ENCODE measurements at places on chromosomes 1 and 21.

- no peak for DNase-seq
Measured at GRCh38 chr1:23354245-23354644, 10.2 kb upstream of the HNRNPR start.

GRCh38 chr1:171248841-171249240 is 547 bp downstream of the FMO1 start:
- DNase-seq = no peak

GRCh38 chr1:25544243-25544764 is 898 bp downstream of the LDLRAP1 start:
- no peak for DNase-seq

GRCh38 chr1:27318136-27318535 is 3.8 kb upstream of the TMEM222 start:
- DNase-seq = no peak

DNA sequence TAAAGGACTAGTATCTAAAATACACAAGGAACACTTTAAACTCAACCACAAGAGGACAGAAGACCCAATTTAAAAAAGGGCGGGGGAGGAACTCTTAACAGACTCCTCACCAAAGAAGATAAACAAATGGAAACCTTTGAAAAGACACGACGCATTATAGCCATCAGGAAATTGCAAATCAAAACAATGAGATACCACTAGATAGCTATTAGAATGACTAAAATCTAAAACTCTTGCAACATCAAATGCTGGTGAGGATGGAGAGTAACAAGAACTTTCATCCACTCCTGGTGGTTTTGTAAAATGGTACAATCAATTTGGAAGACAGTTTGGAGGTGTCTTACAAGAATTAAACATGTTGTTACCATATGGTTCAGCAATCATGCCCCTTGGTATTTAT is 708.2 kb downstream of the BRINP3 start:
- no peak for DNase-seq

GRCh38 chr1:34127006-34128000 is 37.7 kb downstream of the CSMD2 start:
- DNase-seq = no peak

DNA sequence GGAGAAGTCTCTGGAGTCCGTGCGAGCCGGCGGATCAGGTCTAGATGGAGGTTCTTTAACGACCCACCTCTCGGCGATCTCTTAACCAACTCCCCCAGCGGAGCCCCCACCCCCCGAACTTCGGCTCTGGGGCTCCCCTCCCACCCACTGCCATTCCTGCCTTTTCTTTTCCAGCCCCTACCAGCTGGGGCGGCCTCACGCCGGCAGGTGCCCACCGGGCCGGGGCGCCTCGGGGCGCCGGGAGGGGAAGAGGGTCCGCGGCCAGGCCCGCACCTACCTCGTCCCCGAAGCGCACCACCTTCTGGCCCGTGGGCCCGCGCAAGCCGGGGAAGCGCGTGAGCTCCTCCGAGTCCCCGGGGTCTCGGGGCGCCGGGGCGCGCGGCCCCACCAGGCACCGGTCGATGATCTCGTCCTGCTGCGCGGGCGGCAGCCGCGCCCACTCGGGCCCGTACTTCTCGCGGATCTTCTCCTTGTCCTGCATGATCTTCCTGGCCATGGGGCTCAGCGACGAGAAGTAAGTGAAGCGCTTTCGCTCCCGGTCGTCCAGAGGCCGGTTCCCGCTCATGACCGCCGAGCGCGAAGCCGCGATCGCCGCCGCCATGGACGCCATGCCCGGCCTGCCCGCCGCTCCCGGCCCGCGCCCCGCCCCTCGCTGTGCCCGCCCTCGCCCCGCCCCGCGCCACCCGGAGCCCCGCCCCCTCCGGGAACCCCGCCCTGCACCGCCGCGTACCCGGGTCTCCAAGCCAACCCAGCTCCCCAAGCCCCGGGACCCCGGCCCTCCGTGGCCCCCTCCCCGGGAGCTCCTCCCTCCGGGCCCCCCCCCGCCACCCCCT is at the start of gene C1orf198:
Gene C1orf198, minus strand, starts transcription at position 619 of the 833 bp plus-strand sequence. Its CDS starts 9 bp downstream, at position 610.
- DNase-seq = peak; percentile 59

DNA sequence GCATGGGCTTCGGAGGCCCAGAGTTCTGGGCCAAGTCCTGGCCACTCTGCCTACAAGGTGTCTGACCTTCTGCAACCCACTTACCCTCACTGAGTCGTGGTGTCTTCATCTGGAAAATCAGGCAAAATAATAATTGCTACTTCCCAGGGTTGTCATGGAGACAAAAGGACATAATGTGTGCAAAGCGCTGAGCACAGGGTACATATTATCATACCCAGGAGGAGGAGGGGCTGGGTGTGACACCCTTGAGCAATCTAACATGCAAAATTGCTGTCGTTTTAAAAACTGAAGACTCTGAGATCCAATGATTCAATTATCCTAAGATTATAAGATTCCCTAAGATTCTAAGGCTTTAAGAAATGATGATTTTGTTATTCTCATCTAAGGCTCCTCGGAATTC is 459.5 kb downstream of the PTPRU start:
- DNase-seq = no peak

DNA sequence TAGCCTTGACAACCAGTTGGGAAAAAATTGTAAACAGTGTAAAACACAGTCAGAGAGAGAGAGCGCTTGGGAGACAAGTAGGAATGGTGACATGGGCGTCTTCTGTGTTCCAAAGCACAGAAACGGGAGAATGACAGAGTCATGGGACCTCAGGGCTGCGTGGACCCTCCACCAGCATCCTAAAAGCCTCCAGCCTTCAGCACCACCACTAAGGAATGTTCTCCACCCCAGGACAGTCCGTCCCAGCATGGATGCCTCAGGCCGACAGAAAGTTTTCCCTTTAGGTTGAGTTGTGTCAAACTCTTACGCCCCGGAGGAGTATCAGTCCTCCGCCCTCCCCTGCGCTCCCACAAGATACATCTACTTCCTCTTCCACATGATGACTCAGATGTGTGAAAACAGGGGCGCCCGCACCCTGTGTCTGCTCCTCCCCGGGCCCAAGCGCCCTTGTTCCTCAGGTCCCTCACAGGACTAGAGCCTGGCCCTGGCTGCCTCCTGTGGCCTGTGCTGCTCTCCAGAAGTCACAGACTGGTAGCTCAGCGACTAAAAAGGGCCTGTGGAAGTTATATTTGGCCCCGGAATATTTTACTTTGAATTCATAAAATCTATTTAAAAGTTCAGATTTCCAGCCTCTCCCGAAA is 63.9 kb upstream of the EFHD2 start:
- DNase-seq = peak; percentile 38

DNA sequence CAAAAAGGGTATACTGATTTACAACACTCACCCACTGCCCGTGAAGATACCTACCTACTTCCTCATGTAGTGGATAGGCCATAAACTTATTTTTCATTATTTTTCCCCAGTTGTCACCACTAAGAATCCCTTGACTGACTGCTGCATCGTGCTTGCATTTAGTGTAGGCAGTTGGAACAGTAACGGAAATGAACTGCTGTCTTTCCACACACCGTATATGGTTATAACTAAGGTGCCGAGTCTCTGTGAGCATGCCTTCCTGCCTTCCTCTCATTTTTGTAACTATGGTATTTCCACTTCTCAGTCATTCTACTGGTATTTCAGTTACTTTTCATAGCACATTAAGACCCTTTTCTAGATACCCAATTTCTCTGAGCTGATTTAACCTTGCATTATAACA is 36.4 kb downstream of the SLC35F3 start:
- no peak for DNase-seq

DNA sequence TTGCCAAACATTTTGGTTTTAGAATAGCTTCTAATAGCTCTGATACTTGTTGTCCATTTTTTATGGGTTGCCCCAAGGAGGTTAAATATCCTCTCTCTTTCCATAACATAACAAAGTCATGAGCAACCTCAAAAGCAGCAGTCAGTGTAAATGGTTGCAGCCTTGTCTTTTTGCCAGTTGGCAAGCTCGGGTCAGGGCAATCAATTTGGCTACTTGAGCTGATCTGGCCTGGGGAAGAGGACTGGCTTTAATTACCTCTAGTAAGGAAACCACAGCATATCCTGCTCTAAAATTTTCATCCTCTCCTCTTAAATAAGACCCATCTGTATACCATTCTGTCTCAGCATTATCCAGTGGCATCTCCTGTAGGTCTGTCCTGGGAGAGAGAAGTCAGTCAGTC is 21.2 kb upstream of the FMO4 start:
- no peak for DNase-seq

GRCh38 chr1:108643492-108644335 is 17.2 kb downstream of the HENMT1 start:
- DNase-seq = peak; percentile 22

DNA sequence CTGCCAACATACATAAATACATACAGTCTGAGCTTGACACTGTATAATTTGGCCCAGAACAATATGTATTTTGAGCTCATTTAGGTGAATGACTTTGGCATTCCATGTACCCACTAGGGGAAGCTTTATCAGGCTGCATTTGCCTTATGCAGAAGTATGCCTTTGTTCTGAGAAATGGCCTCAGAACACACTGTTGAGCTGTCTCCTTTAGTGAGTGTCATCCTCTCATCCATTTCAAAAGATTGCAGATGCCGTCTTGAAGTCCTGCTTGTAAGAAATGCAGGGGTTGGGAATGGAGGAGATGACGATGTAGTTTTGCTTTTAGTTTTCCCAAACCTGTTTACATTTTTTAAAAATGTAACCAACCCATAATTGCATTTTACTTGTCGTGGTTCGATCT is 14.8 kb upstream of the NBL1 start:
- no peak for DNase-seq

DNA sequence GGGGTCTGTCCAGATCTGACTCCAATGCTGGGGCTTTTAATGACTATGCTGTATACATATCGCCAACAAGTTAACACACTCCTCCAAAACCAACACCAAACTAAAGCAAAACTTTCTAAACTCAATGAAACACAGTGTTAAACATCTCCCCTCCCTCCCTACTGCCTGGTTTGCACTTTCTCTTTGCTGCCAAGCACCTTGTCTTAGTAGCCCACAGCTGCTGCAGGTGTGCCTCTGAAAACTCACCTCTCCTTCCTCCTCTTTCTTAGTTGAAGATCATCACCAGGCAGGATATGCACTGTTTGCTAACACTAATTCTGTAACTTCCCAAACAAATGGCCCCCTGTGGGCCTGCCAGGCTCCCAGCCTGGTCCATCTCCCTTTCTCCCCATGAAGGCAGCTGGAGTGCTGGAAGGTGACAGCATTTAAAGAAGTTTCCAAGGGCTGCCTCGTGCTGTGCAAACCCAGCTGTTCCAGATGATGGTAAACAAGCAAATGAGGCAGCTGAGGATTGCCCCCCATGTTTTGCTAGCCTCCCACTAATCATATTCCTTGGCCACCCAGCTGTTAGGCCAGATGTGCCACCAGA is 213.7 kb downstream of the ASTN1 start:
- no peak for DNase-seq

GRCh38 chr1:46455951-46456350 is 33.7 kb upstream of the DMBX1 start:
- no peak for DNase-seq

DNA sequence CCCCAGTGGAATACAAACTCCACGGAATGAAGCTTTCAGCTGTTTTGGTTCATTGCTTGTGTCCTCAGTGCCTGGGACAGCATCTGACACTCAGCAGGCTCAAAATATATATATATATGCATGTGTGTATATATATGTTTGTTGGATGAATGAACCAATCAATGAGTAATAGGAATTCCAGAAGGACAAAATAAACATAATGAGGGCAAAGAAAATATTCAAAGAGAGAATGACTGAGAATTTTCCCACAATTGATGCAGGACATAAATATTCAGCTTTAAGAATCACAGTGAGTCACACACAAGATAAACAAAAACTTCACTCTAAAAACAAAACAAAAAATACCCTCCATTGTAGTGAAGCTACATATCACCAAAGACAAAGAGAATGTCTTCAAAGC is 64.0 kb downstream of the CHD5 start:
- DNase-seq = no peak

GRCh38 chr1:47656719-47657685 is 219.2 kb downstream of the FOXD2 start:
- no peak for DNase-seq

- peak; percentile 83 for DNase-seq
Measured at GRCh38 chr1:234499119-234499942, 20.4 kb upstream of the TARBP1 start.

DNA sequence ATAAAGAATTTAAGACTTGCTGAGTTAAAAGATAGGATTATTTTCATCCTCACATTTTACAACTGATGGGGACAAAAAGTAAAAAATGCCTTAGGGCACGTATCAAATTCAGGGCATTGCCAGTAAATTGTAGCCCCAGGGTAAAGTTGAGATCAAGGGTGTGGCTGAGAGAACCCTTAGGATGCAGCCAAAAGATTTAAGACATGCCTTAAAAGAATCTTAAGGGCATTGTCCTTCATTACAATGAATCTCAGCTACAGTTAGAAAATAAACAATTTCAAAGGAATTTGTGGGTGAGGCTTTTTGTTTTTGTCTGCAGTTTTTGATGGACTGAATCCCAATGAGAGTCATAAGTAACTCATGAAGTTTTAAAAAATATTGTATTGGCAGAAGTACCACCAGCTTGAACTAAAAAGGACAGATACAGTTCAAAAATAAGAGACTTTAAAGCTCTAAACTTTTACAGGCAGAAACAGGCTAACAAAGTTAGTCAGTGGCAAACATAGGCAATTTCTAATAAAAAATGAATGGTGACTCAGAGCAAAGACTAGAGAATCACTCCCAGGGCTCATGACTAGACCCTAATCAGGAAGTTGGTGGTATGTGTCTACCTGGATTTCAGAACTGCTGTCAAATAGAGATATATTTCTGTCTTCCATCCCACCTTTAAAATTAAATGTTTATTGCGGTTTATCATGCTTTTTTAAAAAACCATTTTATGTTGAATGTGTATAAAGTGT is 165.1 kb upstream of the SNX7 start:
- DNase-seq = no peak

DNA sequence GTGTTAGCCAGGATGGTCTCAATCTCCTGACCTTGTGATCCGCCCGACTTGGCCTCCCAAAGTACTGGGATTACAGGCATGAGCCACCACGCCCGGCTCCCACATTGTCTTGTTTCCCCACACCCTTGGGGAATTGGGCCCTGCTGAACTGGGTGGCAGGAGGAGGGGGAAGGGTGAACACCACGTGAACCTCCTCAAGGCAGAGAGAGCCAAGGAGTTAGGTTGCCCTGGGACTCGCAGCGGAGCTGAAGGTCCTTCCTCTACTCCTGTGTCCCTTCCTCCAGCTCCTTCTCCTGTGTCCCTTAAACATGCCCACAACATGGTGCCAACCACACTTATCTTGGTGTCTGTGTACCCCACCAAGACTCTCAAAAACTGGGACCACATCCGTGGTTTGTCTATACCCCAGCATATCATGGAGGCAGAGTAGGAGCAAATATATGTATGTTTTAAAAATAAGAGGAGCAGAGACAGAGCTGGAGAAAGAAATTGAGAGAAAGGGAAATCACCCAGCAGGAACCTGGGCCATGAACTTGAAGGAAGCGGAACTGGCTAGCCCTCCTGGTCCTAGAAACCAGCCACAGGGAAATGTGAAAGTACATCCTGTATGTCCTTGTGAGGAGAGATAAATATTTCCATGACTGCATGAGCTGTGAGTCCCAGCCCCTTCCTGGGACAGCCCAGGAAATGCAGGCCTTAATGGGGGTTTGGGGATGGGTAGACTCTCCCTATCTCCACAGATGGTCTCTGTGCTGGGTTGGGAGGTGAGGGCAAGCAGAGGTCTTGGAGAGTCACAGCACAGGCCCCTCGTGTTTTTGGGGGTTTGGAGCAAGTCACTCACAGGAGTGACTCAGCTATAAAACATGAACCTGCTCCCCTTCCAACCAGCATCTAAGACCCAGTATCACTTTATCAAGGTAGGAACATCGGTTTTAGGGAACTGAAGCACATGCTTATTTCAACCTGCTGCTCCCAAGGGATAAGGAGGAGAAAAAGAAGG is 9.4 kb upstream of the TAL1 start:
- DNase-seq = no peak

GRCh38 chr1:215220346-215220745 is 137.8 kb downstream of the KCNK2 start:
- DNase-seq = no peak

All from stimulated activated CD4-positive, alpha-beta T cell treated with anti-CD3 and anti-CD28 coated beads, Interleukin-1b, Interleukin-23, amount 100 ng/mL, for 48 hours (primary cell).